Stimulated activated CD4-positive, alpha-beta T cell treated with anti-CD3 and anti-CD28 coated beads, TNF-alpha, amount 100 ng/mL, for 4 hours (primary cell): ENCODE measurements at places on chromosomes 6 and 20.

- DNase-seq = no peak
Measured at GRCh38 chr20:14337400-14338171, at the start of gene FLRT3. Gene FLRT3, minus strand, starts transcription at chr20:14337612. Its CDS starts 10,106 bp downstream, at chr20:14327506.

DNA sequence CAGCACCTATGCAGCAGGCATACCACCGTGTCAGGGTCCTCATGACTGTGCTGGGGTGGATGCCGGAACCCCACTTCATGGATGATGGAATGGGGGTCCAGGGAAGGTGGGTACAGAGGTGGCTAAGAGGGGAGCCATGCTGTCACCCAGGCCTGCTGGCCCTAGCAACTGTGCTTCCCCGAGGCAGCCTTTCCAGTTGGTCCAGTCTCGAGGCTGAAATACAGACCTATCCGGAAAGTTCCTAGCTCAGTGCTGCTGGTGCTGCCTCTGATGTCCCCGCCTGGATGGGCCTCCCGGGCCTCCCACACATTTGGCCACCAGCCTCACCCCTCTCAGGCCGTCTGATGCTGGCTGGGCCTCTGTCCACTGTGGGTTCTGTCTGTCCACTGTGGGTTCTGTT lies 17.4 kb downstream of the SIRPA start:
- DNase-seq = no peak

- no peak for DNase-seq
Measured at GRCh38 chr20:21518292-21518991, 4.6 kb upstream of the NKX2-2 start.

DNA sequence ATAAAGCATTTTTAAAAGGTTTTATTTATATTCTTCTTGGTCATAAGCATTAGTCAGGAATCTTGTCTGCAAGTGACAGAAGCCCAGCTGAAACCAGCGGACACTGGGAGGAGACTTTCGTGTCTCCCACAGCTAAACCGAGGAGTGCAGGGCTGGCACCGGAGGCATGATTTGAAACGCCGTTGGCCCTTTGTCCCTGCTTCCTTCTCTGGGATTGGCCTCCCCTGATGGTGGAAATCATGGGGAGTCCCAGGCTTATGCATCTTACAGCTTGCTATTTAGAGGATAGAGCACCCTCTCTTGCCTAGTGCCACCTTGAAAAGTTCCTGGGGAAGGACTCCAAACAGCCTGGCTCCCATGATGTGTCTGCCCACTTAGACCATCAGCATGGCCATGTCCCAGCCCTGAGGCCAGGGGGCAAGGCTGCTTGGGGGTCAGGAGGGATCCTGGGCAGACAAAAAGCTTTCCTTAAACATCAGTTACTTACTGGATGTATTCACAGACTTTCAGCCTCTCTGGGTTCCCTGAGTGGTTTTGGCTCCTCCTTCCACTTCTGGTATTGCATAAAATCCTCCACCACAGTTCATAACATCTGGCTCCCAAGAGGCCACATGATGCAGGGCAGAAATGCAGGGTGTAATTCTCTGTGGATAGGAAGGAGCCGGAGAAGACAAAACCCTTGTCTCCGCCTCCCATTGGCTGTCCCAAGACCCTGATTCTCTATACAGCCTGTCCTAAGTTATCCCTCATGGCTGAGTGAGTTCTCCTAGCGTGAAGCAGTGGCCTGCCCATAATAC lies 49.3 kb upstream of the INSM1 start:
- DNase-seq = no peak

- DNase-seq = no peak
Measured at GRCh38 chr20:51024761-51025160, 1.9 kb upstream of the KCNG1 start.

GRCh38 chr6:121157906-121158305 lies 176.4 kb downstream of the TBC1D32 start:
- no peak for DNase-seq

GRCh38 chr6:137202078-137202477 lies 17.1 kb downstream of the IFNGR1 start:
- no peak for DNase-seq

GRCh38 chr6:30103872-30104179 lies 9.1 kb downstream of the TRIM31 start:
- no peak for DNase-seq

DNA sequence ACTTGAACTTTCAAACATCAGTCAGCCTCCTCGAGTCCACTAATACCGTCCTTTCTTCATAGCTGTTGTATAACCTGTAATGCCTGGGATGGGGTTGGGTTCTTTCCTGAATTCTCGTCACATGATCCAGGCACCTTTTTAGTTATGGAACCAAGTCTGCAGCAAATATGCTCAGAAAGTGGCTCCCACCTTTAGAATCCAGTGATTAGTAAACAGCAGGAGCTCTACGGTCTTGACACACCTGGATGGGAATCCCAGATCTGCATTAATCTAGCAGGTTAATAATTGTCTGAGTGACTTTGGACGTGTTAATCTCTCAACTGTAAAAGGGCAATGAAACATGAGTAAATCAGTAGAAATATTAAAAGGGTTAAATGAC lies 729 bp upstream of the ZHX3 start:
- no peak for DNase-seq

DNA sequence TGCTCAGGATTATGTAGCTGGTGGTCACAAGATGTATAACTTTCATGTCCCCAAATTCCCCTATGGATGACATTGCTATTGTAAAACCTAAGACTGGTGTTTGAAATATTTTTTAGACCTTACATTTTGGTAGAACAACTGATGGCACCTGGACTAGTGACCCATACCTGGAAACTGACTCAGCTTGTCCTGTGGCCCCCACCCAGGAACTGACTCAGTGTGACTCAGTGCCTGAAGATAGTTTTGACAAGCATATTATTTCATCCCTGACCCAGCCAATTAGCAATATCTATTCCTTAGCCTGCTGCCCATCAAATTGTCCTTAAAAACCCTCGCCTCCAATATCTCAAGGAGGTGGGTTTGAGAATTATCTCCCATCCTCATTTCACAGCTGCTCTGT lies 90.9 kb upstream of the GRIK2 start:
- no peak for DNase-seq

- no peak for DNase-seq
Measured at GRCh38 chr6:136927292-136927691, 5.2 kb downstream of the SLC35D3 start.

DNA sequence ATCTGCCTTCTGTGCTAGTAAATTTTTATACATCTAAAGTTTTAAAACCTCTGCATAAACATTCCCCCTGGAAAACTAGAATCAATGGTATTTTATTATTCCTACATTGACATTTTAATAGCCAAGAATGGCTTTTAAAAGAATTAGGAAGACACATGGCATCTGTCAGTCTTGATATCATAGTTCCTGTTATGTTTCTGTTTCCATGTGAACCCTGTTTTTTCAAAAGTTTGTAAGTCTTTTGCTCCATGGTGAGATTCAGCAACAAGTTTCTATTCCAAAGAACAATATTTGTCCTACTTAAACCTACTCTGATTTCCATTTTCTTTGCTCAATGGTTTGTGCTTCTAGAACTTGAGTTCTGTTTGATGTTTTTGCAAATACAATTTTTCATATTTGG lies 95.2 kb downstream of the PLEKHG1 start:
- no peak for DNase-seq

DNA sequence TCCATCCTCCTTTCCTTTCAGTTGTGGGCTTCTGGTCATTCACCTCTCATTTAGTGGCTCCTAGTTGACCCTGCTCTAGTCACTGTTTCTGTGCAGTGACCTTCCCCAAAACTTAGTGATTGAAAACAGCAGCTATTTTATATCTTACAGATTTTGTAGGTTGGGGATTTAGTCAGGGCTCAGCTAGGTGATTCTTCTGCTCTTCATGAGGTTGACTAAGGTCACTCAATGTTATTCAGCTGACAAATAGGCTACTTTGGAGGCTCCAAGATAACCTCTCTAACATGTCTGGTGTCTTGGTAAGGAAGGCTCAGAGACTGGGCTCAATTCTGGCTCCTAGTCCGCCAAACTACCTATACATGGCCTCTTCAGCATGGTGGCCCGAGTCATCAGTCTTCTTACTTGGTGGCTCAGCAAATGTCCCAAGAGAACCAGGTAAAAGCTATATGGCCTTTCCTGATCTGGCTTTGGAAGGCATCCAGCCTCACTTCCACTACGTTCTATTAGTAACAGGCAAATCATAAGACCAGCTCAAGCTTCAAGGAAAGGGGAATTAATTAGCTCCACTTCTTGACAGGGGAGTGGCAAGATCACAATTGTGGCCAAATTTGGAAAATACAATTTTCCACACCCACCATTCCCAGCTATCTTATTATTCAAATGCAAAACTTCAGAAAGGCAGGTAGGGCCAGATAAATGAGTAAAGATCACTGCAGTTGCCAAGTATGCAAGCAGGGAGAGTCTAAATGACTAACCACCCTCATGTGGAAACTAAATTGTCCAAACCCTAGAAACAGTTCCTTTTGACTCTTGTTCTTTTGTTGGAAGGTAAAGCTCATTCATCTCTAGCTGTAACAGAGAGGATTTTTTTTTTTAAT lies 50.5 kb upstream of the LTV1 start:
- DNase-seq = no peak

DNA sequence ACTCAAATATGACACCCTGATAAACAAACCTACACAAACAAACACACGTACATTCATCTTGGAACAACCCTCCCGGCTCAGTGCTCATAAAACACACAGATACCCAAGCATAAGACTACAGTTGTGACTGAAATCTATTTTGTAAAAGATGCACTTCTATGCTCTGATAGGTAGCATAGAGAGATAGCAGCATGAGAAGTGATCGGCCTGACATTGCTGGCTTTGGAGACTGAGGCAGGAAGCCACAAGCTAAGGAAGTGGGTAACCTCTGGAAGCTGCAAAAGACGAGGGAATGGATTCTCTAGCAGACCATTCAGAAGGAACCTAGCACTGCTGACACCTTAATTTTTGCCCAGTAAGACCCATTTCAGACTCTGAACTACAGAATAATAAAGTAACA lies 1.6 kb upstream of the RNF39 start:
- no peak for DNase-seq

GRCh38 chr6:36728289-36729160 lies 30.9 kb downstream of the RAB44 start:
- no peak for DNase-seq

DNA sequence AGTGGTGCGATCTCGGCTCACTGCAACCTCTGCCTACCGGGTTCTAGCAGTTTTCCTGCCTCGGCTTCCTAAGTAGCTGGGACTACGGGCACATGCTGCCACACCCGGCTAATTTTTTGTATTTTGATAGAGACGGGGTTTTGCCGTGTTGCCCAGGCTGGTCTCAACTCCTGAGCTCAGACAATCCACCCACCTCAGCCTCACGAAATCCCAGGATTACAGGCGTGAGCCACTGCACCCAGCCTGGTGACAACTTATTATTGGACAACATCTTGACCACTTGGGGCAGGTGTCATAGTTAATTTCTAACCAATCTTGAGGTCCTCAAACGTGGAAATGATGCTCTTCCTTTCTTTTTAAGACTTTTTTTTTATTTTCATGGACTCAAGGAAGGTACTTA lies 303.6 kb downstream of the CLIC5 start:
- no peak for DNase-seq

GRCh38 chr20:1375515-1375914 lies 17.3 kb downstream of the FKBP1A start:
- DNase-seq = no peak

DNA sequence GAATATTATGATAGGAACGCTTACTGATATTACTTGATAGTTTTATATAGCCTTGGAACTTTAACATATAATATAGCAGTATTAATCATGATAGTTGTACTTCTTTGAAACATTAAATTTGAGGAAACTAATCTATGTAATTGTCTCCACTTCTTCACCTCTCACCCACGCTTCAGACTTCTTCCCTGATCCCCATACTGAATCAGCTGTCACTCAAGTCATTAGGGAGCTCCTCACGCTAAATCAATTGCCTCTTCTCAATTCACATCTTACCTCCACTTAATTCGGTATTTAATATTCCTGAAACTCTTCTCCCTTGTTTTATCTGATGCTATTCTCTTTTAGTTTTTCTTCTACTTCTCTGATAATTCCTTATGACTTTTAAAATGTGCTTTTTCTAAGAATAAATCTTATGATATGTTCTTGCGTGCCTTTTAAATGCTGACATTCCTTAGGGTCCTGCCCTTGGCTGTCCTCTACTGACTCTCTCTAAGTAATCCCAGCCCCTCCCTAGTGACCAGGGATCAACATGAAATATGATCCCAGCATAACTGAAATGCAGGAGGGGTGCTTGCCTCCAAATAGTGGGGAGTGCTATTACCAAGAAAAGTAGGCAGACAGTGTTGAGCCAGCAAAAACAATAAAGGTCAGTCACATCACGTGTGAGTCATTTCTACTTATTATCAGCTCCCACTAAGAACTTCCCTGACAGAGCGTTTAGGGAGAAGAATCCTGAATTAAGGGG lies 9.9 kb downstream of the ANKRD66 start:
- DNase-seq = no peak

GRCh38 chr20:56702931-56703840 lies 74.1 kb downstream of the TFAP2C start:
- DNase-seq = no peak

DNA sequence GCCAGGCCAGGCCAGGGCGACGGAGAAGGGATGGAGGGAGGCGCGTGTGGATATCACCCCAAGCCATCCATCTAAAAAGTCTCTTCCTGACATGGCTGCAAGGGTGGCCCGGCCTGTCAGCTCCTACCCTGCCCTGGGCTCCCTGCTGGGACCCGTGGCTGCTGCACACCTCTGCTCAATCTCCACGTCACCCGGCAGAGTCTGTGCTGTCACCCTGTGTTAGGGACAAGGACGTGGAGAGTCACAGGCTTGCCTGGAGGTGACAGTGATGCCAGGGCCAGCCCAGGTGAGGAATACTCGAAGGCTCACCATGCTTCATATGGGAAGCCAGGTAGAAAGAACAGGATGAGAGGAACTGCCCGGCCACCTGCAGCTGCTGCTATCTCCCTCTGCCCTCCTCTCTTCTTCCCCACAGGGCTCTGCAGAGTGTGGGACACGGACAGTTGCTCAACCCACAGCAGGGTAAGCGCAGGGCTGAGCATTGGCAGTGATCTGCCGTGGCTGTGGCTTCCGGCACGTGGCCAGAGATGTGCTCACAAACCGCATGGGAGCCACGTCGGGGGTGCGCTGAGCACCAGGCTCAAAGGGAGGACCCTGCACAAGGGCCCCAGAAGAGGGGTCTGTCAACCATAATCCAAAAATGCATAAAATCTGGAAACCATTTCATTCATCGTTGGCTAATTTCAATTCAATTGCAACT lies 214.3 kb downstream of the DLL1 start:
- no peak for DNase-seq

DNA sequence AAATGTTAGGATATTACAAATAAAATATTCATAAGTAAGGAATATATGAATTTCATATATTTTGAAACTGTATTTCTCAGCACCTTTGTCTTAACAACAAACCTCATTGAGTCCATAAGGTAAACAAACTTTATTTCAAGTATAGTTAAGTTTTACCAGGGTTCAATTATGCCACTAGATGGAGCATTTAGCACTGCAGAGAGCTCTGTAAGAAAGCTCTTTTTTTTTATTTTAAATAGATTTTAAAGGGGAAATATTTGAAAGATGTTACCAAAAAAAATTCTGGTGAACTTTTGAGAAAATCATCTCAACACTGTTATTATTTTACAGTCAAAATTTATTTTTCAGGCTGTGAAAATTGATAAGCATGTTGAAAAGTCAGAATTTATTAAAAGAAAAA lies 955.2 kb upstream of the EYS start:
- DNase-seq = no peak

- DNase-seq = no peak
Measured at GRCh38 chr20:19320005-19320404, 107.6 kb downstream of the SLC24A3 start.

GRCh38 chr6:135647521-135647920 lies 150.0 kb upstream of the AHI1 start:
- no peak for DNase-seq

GRCh38 chr6:22667855-22668254 lies 98.5 kb downstream of the HDGFL1 start:
- no peak for DNase-seq
